ENCODE measurements at places on chromosomes 5 and 9.

DNA sequence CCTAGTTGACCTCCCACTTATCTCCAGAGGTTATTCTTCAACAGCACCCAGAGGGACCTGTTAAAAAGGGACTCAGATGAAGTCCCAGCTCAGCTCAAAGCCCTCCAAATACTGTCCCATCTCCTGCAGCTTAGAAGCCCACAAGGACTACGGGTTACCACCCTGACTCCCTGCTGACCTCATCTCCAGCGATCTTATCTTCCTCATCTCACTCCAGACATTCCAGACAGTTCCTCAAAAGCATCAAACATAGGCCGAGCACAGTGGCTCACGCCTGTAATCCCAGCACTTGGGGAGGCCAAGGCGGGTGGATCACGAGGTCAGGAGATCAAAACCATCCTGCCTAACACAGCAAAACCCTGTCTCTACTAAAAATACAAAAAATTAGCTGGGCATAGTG, 263.8 kb upstream of the TLE4 start:
- no peak for DNase-seq

DNA sequence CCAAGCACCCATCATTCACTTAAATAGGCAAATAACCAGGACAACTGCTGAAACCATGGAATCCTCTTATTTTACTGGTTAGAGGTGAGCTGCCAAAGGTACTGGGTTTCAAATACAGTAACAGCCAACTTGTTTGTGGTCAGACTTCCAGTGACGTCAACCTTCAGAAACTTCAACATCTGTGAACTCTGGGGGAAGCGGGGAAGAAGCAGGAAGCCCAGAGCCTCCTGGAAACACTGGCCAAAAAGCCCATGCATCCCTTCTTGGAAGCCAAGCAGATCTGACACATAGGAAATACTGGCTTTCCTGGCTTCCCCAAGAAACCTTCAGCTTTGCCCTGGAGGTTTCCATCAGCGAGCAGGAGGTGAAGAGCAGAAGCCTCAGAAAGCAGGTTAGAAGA, 4.9 kb upstream of the FRRS1L start:
- no peak for DNase-seq

- no peak for DNase-seq
These were observed 193.5 kb downstream of the RGS3 start for GRCh38 chr9:113656771-113657670.

- no peak for DNase-seq
These were observed 2.4 kb downstream of the NFIL3 start for GRCh38 chr9:91421128-91421765.

All from stimulated activated CD8-positive, alpha-beta memory T cell treated with anti-CD3 and anti-CD28 coated beads, Interleukin-2, amount 100 ng/mL, for 48 hours (primary cell).